ENCODE measurements at places on chromosomes 2 and 18.
A peak's percentile ranks its signal among the peaks of the same experiment; 100 is the strongest.

GRCh38 chr2:48098539-48098938 lies 192.2 kb upstream of the FBXO11 start:
- no peak for DNase-seq

- DNase-seq = peak; percentile 21
Measured at GRCh38 chr2:234682492-234683228, 185.8 kb upstream of the ARL4C start.

DNA sequence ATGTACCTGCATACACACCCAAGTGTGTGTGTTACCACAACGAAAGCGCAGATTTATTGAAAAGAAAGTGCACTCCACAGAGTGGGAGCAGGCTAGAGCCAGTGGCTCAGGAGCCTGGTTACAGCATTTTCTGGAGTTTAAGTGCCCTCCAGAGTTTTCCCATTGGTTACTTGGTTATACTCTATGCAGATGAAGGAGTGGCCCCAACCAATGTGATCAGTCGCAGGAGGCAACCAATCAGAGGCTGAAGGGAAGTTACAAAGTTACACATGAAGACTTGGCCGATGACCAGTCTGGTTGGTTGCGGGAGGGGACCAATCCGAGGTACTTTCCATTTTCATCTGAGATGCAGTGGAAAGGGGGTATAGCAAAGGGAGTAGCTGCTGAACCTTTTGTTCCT lies 13.5 kb upstream of the PRLH start:
- DNase-seq = no peak

DNA sequence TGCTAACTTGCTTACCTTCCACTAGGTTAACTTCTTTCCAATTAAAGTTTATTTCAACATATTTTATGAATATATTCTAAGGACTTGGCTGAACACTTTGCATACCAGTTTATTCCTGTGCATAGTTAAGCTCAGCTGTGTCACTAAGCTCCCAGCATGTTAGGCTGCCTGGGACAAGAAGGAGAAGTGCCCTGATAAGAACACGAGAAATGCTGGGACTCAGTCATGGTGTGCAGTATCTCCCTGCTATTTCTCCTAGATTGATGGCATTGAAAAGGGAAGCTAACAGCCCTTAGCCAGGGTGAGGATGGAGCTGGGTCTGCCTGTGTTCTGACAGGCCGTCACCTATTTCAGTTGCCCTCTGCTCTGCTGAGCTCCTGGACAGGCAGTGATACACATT lies 164.3 kb downstream of the TRABD2A start:
- DNase-seq = no peak

DNA sequence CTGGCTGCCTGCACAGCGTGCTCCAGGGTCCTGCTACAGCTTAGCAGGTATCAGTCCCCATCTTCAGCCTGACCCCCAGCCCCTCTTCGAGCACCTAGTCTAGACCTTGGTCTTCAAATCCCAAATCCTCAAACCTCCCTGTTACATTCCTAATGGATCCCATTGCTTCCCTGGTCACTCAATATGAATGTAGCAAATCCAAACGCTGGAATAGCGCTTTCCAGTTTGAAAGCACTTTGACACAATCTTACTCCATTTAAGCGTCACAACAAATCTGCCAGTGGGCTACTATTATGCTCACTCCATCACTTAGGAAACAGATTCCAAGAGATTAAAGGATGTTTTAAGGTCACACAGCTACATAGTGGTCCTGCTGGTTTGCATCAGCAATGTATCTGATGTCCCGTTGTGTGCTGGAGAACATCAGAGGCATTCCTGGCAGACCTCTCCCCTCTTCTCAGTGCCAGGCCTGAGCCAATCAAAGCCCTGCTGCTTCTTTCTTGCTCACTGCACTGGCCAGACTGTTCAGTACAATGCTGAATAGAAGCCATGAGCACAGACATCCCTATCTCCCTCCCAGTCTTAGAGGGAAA lies 11.1 kb upstream of the INO80C start:
- DNase-seq = no peak

DNA sequence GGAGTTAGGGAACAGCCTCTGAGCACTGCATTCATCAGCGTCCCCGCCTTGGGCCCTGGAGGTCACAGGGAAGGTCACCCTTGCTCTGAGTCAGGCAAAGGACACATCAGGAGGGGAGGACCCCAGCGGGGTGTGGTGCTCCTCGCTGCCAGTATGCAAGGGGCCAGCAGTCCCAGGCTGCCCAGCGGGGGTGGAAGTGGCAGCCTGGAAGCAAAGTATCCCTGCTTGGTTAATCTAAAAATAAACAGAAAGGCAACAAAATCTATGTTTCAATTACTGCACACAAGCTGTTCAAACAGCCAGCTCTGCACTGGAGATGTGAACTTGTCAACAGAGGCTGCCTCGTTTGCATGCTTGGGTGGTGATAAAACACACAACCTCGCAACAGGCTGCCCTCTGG lies 164.1 kb downstream of the KLHL29 start:
- DNase-seq = peak; percentile 89

GRCh38 chr2:221559991-221560390 lies 12.1 kb downstream of the EPHA4 start:
- DNase-seq = no peak

DNA sequence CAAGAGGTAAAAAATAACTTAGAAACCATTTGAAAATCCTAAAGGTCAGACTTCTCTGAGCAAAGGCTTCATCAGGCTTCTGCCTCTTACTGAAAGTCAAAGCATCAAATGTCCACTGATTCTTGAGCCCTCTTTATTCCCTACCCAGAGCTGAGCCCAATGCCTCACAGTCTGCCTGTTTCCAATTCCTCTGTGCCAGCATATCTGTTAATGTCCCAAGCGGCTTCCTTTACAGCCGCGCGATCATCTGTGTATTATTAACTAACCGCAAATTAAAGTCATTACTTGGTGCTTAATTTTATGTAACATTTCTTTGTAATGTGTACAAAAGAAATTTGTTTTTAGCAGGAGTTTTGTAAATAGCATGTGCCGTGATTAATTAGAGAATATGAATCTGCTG lies 418.8 kb upstream of the HNRNPA3 start:
- peak; percentile 21 for DNase-seq

- no peak for DNase-seq
Measured at GRCh38 chr18:8996771-8997432, 105.6 kb upstream of the NDUFV2 start.

- DNase-seq = no peak
Measured at GRCh38 chr18:12515550-12515949, 107.8 kb downstream of the PRELID3A start.

DNA sequence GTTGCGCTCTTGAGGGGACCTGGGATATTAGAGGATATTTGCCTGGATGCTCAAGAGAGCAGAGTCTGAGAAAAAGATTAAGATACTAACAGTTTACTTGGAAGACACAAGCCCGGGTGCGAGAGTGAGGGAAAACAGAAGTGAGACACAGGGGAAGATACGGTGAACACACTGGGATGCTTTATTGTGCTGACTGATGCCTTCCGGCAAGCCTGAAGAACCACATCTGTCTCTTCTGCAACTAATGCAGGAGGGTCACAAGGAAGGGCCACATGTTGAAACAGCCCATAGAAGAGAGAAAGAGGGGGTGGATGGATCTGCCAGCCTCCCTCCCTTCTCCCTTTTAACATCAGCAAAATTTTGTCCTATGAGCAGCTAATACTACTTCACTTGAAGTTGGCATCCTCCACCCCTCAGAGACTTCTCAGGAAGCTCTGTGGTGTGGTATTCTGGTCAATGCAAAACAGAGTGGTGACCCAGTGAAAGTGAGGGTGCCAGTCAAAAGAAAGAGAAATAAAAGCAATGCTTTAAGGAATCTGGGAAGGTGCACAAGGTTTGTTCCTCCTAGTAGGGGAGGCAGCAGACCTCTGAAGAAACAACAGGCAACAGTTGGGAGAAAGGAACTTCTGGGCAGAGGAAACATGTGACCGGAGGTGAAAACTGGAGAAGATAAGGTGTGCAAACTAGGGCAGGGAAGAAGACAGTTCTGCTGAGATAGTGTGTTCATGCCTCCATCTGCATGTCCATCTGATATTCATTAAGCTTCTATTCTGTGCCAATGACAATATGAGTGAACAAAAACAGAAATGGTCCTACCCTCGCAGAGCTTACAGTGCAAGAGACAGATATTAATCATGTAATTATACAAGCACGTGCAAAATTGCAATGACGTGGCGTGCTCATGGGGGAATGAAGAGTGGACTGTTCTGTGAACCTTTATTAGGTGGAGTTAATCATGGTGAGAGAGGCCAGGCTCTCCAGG lies 107.1 kb downstream of the LYPD6B start:
- DNase-seq = no peak

DNA sequence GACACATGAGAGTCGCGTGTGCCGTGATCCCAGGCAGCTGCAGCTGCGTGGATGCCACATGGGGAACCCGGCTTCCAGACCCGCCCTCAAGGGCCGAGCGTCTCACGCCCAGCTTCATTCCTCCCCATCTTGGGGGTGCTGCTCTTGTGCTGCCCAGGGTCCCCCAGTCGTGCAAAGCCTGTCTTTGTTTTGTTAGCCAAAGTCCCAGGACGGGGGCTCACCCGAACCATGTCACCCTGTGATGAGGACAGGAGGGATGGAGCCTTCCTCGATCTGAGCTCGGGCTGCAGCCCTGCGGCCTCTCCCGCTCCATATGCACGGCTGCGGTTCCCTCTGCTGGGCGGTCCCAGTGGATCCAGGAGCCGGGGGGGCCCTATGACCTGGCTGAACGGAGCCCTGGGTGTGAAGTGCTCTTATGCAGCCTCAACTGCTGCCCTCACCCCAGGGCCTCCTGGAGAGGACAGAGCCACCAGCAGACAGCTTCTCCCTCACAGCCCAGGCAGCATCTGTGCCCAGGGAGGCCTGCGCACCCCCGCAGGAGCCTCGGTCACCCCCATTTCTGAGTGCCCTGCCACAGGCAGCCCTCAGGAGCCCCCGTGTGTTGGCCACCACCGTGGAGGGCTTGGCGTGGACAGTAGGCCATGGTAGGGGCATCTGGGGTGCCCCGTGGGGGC lies 99.0 kb upstream of the CTDP1 start:
- no peak for DNase-seq

DNA sequence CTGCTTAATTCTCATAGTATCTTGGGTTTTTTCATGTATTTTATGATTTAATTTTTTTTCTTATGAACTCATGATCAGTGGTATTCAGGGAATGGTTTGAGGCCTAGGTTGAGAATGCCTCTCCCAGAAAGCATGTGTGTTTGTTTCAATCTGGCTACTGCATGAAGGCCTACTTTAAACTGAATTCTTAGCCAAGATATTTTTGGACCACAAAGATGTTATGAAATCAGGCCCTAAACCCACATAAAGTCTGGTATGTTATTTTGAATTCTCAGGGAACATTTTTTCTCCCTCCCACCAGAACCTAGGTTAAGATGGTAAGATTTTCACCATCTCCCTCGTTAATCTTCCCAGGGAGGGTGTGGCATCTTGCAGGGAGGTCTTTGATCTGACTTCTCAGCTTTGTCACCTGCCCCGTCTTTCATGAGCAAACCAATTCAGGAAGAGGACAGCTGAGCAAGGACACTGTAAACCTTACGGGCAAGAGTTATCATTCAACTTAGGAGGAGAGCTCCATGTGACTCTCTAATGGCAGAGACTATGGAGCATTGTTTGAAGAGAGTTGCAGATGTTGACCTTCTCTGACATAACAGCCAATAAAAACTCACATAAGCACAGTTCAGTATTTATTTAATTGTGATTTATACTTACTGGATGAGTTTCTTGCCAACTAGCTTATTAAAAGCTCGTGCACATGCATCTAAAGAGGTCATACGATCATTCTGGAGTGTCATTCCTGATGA lies 21.3 kb upstream of the ACKR3 start:
- no peak for DNase-seq

GRCh38 chr2:188114014-188114413 lies 177.7 kb upstream of the GULP1 start:
- DNase-seq = no peak

GRCh38 chr2:239579081-239579480 lies 178.3 kb upstream of the HDAC4 start:
- DNase-seq = no peak

GRCh38 chr2:151410485-151410834 lies 758 bp downstream of the RIF1 start:
- peak; percentile 85 for DNase-seq

GRCh38 chr2:19860022-19860421 lies 41.8 kb downstream of the TTC32 start:
- DNase-seq = no peak

GRCh38 chr2:30147196-30147714 lies 448 bp downstream of the YPEL5 start:
- no peak for DNase-seq

DNA sequence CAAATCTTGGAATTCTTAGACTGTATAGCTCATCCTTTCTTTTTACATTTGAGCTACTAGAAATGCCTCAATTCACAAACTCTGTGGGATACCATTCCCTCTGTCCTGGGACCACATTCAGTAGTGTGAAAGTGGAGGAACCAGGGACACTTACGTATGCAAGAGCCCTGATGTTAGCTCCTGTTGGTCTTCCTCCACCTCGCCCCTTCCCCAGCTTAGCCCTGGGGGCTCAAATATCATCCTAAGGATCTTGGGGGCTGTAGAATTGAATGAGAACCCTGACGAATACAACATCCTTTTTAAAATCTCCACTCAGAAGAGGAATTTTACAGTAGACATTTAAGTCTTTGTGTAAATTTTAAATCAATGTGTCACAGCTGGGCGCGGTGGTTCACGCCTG lies 65.2 kb upstream of the RAPH1 start:
- DNase-seq = no peak
